T-cell (primary cell): ENCODE measurements at places on chromosomes 5 and 9.

GRCh38 chr5:111743512-111743911 is 13.5 kb downstream of the NREP start:
- DNase-seq = no peak

- no peak for DNase-seq
Measured at GRCh38 chr5:147567917-147568598, 58.2 kb upstream of the DPYSL3 start.

- DNase-seq = no peak
Measured at GRCh38 chr9:110240198-110240597, 16.1 kb downstream of the TXN start.

- no peak for DNase-seq
Measured at GRCh38 chr5:61327760-61328753, 4.0 kb upstream of the ZSWIM6 start.

DNA sequence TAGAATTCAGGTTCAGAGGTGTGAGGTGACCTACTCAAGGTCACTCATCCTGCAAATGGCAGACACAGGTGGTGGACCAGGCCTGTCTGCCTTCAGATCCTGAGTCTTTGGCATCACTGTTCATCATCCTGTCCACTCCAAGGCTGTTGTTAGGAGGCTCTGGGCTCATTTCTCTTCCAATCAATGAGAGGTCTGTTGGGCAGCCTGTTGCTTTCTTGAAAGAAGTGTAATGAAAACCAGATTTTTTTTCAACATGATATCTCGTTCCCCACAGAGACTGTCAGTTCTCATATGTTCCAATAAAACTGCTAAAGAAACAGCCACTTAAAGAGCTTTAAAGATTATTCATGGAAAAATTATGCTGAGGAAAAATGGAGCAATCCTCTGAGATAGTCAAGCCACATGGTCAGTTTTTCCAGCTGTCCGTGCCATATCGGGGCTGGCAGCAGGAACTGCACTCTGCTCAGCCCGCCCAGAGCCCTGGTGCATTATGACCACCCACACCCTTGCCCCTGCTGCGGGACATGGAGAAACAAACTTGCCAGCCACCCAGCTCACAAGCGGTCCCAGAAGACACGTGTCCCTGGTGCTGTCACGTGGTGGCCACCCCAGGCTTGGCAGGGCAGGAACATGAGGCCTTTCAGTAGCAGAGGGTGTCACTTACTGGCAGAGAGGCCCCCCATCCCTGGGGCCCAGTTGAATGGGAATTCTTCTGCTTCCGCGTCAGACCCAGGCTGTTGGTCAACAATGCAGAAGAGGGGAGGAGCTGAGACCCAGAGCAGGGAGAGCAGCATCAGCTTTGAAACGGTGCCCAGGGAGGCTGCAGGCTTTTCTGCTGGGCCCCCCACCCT is 63.7 kb upstream of the ANGPTL2 start:
- no peak for DNase-seq

- DNase-seq = no peak
Measured at GRCh38 chr9:114223564-114224246, 68.4 kb downstream of the COL27A1 start.

DNA sequence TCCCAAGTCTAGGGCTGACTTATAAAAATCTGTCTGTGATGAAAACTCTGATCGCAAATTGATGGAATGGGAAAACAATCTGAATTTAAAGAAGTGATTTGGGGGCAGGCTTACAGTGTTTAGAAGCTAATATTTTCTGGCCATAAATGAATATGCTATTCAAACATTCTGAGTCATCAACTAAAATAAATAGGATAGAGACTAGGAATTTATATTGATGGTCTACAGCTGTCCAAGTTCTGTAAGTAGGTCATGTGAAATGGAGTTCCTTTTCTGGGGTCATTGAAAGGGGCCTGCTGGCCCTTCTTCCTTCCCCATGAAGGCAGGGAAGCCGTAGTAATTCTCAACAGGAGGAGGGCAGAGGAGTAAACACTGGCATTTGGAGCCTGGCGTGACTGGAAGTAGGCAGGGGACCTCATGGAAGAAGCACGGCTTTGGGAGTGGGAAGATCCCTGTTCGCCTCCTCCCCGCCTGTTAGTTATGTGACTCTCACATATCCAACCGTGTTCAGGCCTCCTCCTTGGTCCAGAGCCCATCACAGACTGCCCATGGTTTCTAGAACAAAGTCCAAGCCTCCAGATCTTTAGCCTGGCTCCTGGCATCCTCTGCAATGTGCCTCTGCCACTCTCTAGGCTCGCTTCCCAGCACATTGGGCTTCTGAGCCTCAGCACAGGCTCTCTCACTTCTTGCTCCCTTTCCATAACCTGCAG is 31.7 kb downstream of the ALG2 start:
- no peak for DNase-seq

- no peak for DNase-seq
Measured at GRCh38 chr5:155676967-155677366, 650.0 kb upstream of the SGCD start.

DNA sequence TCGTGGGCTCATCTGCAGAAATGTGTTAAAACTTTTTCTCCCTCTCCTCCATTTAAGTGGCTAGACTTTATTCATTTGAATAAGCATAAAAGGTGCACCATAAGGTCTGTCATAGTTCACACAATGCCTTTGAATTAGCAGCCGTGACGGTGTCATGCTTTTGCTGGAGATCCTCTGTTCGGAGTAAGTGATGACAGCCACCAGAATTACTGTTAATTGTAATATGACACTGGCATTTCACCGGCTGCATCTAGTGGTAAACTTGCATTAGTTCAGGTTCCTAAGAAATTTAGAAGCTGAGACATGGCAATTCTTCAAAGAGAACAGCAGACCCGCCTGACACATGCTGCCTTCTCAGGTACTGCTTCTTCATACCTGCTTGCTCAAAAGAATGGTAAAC is 241.7 kb downstream of the EBF1 start:
- DNase-seq = no peak
